ENCODE measurements at places on chromosomes 5 and 9.

DNA sequence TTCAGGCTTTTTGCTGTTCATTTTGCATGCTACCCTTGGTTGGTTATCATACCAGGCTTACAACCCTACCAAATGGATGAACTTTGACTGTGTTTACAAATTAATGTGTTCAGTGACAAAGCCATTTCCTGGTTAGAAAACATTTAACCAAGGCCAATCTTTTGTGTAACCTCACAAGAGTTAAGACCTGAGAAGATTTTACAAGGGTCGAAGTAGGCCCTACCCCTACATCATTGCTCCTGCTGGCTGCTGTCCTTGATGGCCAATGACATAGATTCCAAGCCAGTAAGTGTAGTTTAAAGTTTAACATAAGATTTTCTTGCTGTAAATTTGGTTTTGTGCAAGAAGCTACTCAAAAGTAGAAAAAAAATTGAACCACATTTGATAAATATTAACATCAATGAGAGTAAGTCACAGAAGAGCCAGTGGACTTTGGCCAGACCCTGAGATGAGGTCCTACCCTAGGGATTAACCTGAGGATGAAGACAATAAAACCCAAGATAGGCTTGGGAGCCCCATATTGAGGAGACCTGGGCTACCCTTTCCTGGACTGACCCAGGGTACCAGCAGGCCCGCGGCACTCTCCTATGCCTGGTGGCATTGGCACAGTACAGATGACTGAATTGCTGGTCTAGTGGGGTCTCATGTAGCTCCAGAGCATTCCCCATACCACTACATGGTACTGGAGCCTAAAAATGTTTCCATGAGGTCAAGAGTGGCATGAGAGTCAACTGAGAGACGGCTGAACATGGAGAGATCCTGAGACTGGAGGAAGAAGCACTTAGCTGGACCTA is 8.3 kb downstream of the C1QTNF3 start:
- DNase-seq, result no peak
- no peak overlapping the region for H3K27ac ChIP-seq
- no peaks in the 10 kb centered on the region for H3K27me3 ChIP-seq
- H3K4me1 ChIP-seq, result peaks cover 7% of the 10 kb centered on the region
- peaks cover 13% of the 10 kb centered on the region for H3K36me3 ChIP-seq

DNA sequence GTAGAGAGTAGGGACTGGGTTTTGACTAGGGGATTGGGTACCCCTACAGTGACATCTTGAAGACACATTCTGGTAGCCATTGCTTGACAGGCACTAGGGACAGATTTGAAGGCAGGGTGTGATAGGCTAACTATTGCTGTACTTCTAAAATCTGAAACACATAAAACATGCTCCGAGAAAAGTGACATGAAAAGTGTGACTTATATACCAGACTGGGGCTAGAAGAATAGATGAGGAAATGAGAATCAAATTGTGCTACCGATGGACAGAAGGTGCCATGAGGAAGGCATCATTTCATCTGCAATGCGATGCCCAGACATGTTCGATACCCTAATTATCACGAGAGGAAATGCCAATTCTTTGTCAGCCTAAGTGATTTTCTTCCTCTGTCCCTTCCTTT is 475.8 kb downstream of the SPOCK1 start:
- H3K4me1 ChIP-seq, result peaks cover 7% of the 10 kb centered on the region
- no peak for DNase-seq
- no peak overlapping the region for H3K27ac ChIP-seq

GRCh38 chr5:140322751-140323731 is 20.1 kb upstream of the PFDN1 start:
- H3K27me3 ChIP-seq, result peaks cover 9% of the 10 kb centered on the region
- no peak overlapping the region for H3K27ac ChIP-seq
- H3K36me3 ChIP-seq, result peaks cover 3% of the 10 kb centered on the region
- DNase-seq, result no peak
- H3K4me1 ChIP-seq, result peaks cover 48% of the 10 kb centered on the region

DNA sequence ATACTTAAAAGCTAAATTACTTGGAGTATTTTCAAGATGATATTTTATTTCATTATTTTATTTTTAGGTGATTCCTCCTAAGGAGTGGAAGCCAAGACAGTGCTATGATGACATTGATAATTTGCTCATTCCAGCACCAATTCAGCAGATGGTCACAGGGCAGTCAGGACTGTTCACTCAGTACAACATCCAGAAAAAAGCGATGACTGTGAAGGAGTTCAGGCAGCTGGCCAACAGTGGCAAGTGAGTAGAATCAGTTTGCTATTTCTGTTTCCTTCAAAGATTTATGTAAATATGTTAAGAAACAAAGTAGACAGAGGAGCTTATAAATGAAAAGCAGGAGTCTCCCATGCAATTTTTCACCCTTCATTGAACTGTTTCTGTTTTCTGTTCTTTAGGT is 47.8 kb downstream of the KDM4C start:
- no peak overlapping the region for H3K27ac ChIP-seq
- H3K4me1 ChIP-seq, result no peaks in the 10 kb centered on the region
- H3K27me3 ChIP-seq, result no peaks in the 10 kb centered on the region
- DNase-seq, result no peak
- H3K4me3 ChIP-seq, result peak overlapping the region; percentile 31

DNA sequence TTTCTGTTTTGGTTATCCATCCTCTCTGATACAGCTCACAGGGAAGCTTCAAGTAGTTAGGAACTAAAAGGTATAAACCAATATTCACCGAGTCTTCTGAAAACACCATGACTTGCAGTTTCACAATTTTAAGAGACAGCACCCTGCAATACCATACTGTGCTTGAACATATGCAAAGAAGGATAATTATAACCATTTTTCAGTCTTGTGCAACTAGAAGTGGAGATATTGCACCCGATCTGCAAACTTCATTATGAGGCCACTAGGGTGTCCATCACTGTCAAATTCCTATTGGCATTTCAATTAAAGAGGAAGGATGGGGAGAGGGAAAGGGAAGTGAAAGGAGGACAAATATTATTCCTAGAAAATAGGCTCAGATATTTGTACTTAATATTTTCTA is 32.4 kb upstream of the CEP120 start:
- no peak for DNase-seq
- no peak overlapping the region for H3K4me3 ChIP-seq
- H3K27ac ChIP-seq, result no peak overlapping the region
- peaks cover 8% of the 10 kb centered on the region for H3K4me1 ChIP-seq
- H3K36me3 ChIP-seq, result no peaks in the 10 kb centered on the region

DNA sequence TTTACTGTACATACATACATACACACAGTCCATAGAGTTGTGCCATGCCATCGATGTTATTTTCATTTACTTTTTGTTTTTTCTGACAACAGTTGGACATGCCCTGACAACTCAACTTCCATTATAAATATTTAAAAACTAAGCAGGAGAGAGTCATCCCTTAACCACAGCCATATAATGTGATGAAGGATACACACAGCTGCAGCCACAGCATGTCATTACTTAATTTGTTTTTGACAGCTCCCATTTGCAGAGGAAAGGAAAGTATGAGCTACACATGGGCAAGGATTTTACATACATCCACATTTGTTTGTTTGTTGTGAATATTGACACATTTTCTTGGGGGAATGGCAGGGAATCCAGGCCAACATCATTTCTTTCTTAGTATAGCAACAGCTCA is 91.5 kb upstream of the TUT7 start:
- no peak overlapping the region for H3K4me3 ChIP-seq
- no peak overlapping the region for H3K27ac ChIP-seq
- H3K27me3 ChIP-seq, result no peaks in the 10 kb centered on the region
- no peaks in the 10 kb centered on the region for H3K4me1 ChIP-seq

- no peak overlapping the region for H3K4me3 ChIP-seq
- no peak overlapping the region for H3K27ac ChIP-seq
- no peaks in the 10 kb centered on the region for H3K4me1 ChIP-seq
- no peaks in the 10 kb centered on the region for H3K36me3 ChIP-seq
- DNase-seq, result no peak
These were observed 33.0 kb upstream of the ANGPTL2 start for GRCh38 chr9:127155314-127155960.

GRCh38 chr5:140372971-140373487 is 13.0 kb downstream of the SLC4A9 start:
- peak overlapping the region; percentile 76 for H3K27ac ChIP-seq
- DNase-seq, result peak; percentile 70
- no peaks in the 10 kb centered on the region for H3K36me3 ChIP-seq
- peaks cover 12% of the 10 kb centered on the region for H3K4me1 ChIP-seq
- H3K4me3 ChIP-seq, result peak overlapping the region; percentile 51
- H3K27me3 ChIP-seq, result peaks cover 10% of the 10 kb centered on the region

All from endothelial cell (in vitro differentiated cells).